Stomach (tissue), 19 donors: ENCODE measurements at places on chromosomes 7 and 10. TPM values are rescaled to one million over a fixed set of nuclear protein-coding genes. Genes with fewer than 3 reads are reported as not detected.
A peak's percentile ranks its signal among the peaks of the same experiment; 100 is the strongest.

GPR15LG gene
- 7.5 TPM for total RNA-seq

TAS2R5 gene
- 8.1 TPM for total RNA-seq

WDFY4 gene
- total RNA-seq: 8.0 TPM

ALKBH4 gene
- 8.7 TPM for total RNA-seq

VAX1 gene
- not detected for total RNA-seq

NYAP1 gene
- total RNA-seq: not detected

TLL2 gene
- total RNA-seq: 0.55 TPM

HOXA6 gene
- 12.7 TPM for total RNA-seq

DNA sequence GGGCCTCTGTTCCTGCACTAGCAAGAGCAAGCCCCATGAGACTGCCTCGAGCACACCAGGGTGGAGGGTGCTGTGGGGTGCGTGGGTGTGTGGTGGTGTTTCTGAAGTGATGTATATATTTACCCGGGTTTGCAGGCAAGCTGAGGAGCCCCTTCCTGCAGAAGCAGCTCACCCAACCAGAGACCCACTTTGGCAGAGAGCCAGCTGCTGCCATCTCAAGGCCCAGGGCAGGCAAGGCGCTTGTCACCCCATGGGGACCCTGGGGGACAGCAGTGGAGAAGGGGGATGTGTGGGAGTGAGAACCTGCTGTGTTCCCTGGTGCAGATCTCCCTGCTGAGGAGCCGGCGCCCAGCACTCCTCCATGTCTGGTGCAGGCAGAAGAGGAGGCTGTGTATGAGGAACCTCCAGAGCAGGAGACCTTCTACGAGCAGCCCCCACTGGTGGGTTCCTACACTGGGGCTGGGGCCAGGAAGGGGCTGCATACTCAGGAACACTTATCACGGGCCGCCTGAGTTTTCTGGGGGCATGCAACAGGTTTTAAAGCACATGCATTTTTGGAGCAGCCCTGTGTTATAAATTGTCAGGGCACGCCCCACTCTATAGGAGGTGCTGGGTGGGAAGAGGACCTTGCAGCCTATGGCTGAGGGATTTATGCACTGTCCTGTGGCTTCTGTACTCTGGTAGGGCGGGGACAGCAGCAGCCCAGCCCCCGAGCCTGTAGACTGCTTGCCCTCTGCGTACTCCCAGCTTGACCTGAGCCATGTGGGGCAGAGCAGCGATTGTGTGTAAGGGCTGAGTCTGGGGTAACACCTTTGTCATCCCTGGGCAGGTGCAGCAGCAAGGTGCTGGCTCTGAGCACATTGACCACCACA is 5.9 kb downstream of the PGAM2 start:
- H3K36me3 ChIP-seq: peaks cover 55% of the 10 kb centered on the region
- H3K4me3 ChIP-seq: no peak overlapping the region

GRCh38 chr10:116043861-116044260 is 229.1 kb downstream of the GFRA1 start:
- H3K4me3 ChIP-seq: no peak overlapping the region
- no peaks in the 10 kb centered on the region for H3K27me3 ChIP-seq
- H3K27ac ChIP-seq: no peak overlapping the region
- no peaks in the 10 kb centered on the region for H3K36me3 ChIP-seq
- no peaks in the 10 kb centered on the region for H3K4me1 ChIP-seq

GRCh38 chr10:101047268-101047667 is 14.5 kb upstream of the KAZALD1 start:
- H3K27me3 ChIP-seq: peaks cover 15% of the 10 kb centered on the region
- no peak overlapping the region for H3K27ac ChIP-seq
- H3K4me1 ChIP-seq: peaks cover 37% of the 10 kb centered on the region
- H3K4me3 ChIP-seq: no peak overlapping the region

DNA sequence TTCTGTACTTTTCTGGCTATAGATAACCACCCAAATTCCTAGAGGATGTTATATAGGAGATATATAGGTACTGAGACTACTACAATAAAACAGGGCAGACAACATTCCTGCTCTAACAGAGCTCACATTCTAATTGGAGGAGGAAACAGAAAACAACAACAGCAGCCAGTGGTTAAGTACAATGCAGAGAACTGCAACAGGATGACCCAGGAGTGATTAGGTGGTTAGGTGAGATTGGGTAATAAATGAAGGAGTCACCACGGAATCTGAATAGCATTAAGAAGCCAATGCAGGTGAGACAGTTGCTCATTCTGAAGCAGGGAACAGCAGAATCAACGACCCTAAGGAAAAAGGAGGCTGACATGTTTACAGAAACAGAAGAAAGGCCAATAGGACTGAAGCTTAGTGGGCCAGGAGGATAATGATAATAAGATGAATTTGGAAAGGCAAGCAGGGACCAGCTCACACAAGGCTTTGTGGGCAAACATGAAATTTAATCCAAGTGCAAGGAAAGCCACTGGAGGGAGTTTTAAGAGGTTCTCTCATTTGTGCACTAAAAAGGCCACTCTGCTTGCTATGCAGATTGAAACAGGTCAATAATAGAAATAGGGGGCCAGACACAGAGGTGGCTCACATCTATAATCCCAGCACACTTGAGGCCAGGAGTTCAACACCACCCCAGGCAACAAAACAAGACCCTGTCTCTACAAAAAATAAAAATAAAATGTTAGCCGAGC is 16.9 kb upstream of the REEP3 start:
- peaks cover 5% of the 10 kb centered on the region for H3K4me1 ChIP-seq
- H3K36me3 ChIP-seq: no peaks in the 10 kb centered on the region
- H3K27ac ChIP-seq: no peak overlapping the region
- H3K4me3 ChIP-seq: no peak overlapping the region
- H3K27me3 ChIP-seq: no peaks in the 10 kb centered on the region

DNA sequence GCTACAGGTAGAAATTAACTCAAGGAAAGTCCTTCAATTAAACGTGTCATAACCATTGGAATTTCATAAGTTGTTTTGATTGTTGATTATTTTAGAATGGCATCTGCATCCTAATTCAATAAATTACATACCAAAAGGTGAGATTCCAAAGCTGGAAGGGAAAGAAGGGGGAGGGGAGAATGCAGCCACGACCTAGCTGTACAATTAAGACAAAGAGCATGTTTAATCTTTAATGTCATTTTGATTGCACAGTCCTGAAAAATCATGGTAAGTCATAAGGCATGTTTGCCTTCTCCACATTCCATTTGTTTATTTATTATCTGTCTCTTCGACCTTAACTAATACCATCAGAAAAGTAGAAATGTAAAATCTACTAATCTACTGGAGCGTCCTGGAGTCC is 358.1 kb downstream of the FRMD4A start:
- no peak overlapping the region for H3K27ac ChIP-seq
- DNase-seq: no peak
- H3K4me1 ChIP-seq: peaks cover 26% of the 10 kb centered on the region
- no peaks in the 10 kb centered on the region for H3K36me3 ChIP-seq
- peaks cover 10% of the 10 kb centered on the region for H3K27me3 ChIP-seq

DNA sequence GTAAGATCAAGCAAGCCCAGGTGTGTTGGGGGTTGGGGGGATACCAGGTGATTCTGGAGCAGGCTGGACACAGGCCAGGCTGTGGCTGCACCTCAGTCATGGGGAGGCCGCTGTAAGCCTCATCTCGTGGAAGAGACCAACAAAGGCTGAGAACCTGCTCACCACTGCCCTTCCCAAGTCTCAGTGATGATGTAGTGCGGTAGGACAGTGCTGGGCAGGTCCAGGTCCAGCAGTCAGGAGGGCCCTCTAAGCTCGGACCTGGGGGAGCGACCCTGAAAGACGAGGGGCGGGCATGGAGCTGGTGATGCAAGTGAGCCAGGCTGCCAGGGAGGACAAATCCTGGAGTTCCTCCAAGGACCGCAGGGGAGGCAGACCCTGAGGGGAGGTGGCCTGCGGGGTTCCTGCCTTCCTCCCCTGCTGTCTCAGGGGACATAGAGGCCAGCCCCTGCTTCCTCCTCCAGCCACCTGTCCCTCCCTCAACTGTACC is 3.3 kb upstream of the PWWP2B start:
- H3K4me3 ChIP-seq: no peak overlapping the region
- no peaks in the 10 kb centered on the region for H3K36me3 ChIP-seq
- peaks cover 31% of the 10 kb centered on the region for H3K4me1 ChIP-seq
- H3K27me3 ChIP-seq: no peaks in the 10 kb centered on the region
- DNase-seq: peak; percentile 12

- no peak overlapping the region for H3K27ac ChIP-seq
- DNase-seq: peak; percentile 76
- no peaks in the 10 kb centered on the region for H3K4me1 ChIP-seq
- peaks cover 22% of the 10 kb centered on the region for H3K27me3 ChIP-seq
Measured at GRCh38 chr7:157502701-157503111, 165.9 kb downstream of the DNAJB6 start.

- no peaks in the 10 kb centered on the region for H3K27me3 ChIP-seq
- no peak overlapping the region for H3K4me3 ChIP-seq
- H3K4me1 ChIP-seq: no peaks in the 10 kb centered on the region
- H3K27ac ChIP-seq: no peak overlapping the region
Measured at GRCh38 chr7:11006291-11006690, 32.6 kb downstream of the PHF14 start.

DNA sequence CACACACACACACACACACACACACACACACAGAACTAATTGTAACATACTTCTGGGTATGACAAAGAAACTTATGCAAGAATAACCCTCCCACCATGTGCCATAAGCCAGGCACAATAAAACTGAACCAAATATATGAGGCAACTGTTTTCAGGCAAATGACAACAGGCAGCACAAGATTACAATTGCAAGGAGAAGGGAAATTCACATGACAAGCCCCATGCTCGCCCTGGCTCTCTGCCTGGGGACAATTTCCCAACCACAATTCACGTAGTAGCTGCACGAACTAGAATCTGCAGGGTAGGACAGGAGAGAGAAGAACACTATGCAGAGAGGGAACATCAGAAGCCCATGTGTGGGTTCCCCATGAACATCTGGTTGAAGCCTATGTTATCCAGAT is 143.3 kb downstream of the CALN1 start:
- H3K27me3 ChIP-seq: no peaks in the 10 kb centered on the region
- H3K4me3 ChIP-seq: no peak overlapping the region
- DNase-seq: no peak
- no peaks in the 10 kb centered on the region for H3K36me3 ChIP-seq
- no peaks in the 10 kb centered on the region for H3K4me1 ChIP-seq

- no peaks in the 10 kb centered on the region for H3K4me1 ChIP-seq
- H3K27me3 ChIP-seq: peaks cover 69% of the 10 kb centered on the region
- DNase-seq: no peak
- no peaks in the 10 kb centered on the region for H3K36me3 ChIP-seq
Measured at GRCh38 chr7:1279041-1279440, 46.4 kb downstream of the UNCX start.

DNA sequence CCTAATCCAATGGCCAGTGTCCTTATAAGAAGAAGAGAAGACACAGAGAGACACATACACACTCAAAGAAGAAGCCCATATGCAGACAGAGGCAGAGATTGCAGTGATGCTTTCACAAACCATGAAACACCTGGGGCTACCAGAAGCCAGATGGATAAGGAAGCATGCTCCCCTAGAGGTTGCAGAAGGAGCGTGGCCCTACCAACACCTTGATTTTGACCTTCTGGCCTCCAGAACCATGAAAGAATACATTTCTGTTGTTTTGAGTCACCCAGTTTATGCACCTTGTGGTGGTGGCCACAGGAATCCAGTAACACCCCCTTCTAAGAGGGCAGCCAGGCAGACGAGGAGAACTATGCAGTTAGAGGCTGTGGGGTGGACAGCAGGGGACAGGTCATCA is 43.5 kb downstream of the AOC1 start:
- peaks cover 10% of the 10 kb centered on the region for H3K27me3 ChIP-seq
- H3K4me1 ChIP-seq: peaks cover 13% of the 10 kb centered on the region
- no peak for DNase-seq
- no peaks in the 10 kb centered on the region for H3K36me3 ChIP-seq

DNA sequence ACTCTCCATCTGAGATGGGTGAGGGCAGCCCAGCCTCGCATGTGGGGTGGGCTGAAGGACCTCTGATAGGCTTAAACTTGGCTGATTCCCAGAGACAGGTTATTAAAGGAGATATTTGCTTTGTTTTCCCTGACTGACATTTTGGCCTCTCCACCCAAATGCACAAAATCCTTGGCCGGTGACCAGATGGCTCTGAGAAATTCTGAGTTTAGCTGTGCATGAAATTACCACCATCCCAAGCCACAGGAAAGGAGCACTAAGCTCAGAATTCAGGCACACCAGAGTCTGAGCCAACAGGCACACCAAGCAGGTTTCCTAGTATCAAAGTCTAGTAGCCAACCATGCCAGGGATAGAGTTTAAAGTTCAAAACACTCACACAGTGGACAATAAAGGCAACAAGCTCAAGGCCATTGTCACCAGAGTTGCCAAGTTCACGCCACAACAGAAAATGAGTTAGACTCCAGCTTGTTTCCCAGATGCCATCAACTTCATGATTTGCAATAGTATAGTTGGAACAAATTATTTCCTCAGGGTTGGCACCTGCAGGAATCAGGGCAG is 387.6 kb downstream of the KCNMA1 start:
- DNase-seq: no peak
- H3K4me3 ChIP-seq: no peak overlapping the region
- peaks cover 10% of the 10 kb centered on the region for H3K4me1 ChIP-seq
- H3K36me3 ChIP-seq: no peaks in the 10 kb centered on the region
- no peak overlapping the region for H3K27ac ChIP-seq

DNA sequence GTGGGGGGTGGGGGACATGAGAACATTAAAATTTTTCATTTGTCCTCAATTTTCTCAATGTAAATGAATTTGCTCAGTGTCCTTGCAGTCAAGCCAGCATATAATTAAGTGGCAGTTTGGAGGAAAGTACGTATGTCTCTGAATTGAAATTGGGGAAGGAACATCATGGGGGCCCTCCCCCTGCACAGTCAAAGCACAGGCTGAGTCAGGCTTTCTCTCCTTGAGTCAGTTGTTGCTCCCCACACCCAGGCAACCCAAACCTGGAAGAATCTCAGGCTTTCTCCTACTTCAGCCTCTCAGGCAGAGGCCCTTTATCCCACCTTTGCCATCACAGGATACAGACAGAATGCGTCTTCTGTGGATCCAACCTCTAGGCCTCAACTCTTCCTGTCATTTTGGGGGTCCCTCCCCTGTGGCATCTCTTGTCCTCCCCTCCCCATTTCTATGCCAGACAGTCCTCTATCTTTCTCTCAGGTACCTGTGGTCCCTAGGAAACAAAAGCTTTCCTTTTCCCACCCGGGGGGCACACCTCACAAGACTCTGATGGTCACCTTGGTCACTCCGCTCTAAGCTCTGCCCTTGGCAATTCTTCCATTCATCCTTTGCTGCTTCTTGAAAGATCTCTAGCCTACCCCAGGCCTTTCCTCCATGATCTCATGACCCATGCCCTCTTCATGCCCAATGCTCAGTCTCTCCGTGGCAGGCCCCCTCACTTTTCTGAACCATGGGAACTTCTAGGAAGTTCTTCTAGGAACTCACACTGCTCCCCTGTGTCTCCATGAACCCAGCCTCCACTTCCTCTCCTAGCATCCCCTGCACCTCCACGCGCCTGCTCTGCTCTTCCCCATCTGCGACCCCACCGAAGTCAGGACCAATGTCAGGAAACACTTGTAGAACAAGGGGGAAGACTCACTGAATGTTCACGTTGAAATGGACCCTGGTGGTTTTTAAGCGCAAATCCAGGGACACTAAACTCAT is 40.4 kb downstream of the CREB3L2 start:
- DNase-seq: no peak
- H3K27me3 ChIP-seq: no peaks in the 10 kb centered on the region
- no peak overlapping the region for H3K4me3 ChIP-seq
- no peaks in the 10 kb centered on the region for H3K36me3 ChIP-seq
